ENCODE measurements at places on chromosomes 1 and 21. TPM values are rescaled to one million over a fixed set of nuclear protein-coding genes. Genes with fewer than 3 reads are reported as not detected.

DNA sequence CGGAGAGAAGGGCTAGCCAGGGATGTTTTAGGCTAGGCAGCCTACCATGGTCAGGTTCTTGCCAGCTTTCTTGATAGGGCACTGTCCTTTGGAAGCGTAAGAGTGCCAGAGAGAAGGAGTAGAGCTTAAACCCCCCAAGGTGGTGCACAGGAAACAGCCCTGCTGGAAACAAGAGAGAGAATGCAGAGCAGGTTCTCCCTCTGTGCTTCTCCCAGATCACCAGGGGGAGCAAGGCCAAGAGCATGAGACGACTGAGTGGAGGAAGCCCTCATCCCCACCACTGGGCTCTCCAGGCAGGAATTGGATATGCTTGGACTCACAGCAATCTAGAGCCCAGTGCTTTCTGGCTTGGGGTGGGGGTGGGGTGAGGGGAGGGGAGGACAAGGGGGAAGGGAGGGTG lies 49.8 kb downstream of the ATP2B4 start:
- DNase-seq = no peak
- H3K4me1 ChIP-seq = peaks cover 36% of the 10 kb centered on the region
- H3K27ac ChIP-seq = peak overlapping the region; percentile 22
- no peaks in the 10 kb centered on the region for H3K36me3 ChIP-seq

GRCh38 chr1:19661721-19662228 lies 2.9 kb upstream of the HTR6 start:
- no peaks in the 10 kb centered on the region for H3K36me3 ChIP-seq
- H3K4me3 ChIP-seq = no peak overlapping the region
- no peak for DNase-seq
- peaks cover 24% of the 10 kb centered on the region for H3K27me3 ChIP-seq

GRCh38 chr1:242691610-242691945 lies 167.1 kb upstream of the PLD5 start:
- H3K27ac ChIP-seq = no peak overlapping the region
- no peaks in the 10 kb centered on the region for H3K4me1 ChIP-seq
- no peak overlapping the region for H3K4me3 ChIP-seq
- no peaks in the 10 kb centered on the region for H3K36me3 ChIP-seq
- H3K27me3 ChIP-seq = no peaks in the 10 kb centered on the region
- no peak for DNase-seq

Gene ETNK2
- total RNA-seq = 3.1 TPM

GRCh38 chr1:8358897-8359616 lies 41.1 kb downstream of the SLC45A1 start:
- H3K36me3 ChIP-seq = peaks cover 11% of the 10 kb centered on the region
- DNase-seq = no peak
- peak overlapping the region; percentile 95 for H3K27ac ChIP-seq
- H3K4me3 ChIP-seq = no peak overlapping the region
- no peaks in the 10 kb centered on the region for H3K27me3 ChIP-seq

Gene CRABP2
- 1.3 TPM for total RNA-seq

Gene GNL2
- total RNA-seq = 46.1 TPM

DNA sequence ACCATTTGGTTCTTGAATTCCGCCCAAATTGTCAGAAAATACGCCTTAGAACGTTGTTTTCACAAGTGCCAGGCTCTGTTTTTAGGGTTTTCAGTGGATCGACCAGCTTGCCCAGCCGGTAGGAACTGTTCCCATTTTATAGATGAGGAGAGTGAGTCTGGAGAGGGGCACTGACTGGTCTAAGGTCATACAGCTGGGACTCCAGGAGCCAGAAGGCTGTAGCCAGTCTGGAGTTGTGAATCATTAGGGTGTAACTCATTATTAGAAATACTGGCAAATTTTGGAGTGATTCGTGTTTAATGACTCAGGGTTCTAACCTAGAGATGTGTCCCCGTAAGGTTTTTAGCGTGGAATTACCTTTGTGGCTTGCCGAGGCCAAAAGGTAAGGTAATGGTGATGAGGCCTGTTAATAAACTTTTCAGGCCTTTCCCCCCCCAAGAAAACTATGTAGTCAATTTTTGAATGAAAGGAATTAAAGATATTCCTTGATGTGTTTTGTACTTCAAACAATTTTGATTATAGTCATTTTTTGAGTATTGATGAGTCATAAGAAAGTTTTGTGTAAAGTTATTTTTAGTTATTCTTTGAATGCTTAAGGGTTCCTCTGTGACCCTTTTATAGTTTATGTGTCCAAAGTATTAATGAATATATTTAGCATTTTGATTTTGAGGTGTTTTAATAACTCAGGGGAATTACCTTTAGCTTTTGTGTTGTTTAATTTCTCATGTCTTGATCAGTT lies 2.1 kb downstream of the DYRK1A start:
- peak overlapping the region; percentile 99 for H3K27ac ChIP-seq
- H3K36me3 ChIP-seq = no peaks in the 10 kb centered on the region
- no peaks in the 10 kb centered on the region for H3K27me3 ChIP-seq
- peaks cover 48% of the 10 kb centered on the region for H3K4me1 ChIP-seq

DNA sequence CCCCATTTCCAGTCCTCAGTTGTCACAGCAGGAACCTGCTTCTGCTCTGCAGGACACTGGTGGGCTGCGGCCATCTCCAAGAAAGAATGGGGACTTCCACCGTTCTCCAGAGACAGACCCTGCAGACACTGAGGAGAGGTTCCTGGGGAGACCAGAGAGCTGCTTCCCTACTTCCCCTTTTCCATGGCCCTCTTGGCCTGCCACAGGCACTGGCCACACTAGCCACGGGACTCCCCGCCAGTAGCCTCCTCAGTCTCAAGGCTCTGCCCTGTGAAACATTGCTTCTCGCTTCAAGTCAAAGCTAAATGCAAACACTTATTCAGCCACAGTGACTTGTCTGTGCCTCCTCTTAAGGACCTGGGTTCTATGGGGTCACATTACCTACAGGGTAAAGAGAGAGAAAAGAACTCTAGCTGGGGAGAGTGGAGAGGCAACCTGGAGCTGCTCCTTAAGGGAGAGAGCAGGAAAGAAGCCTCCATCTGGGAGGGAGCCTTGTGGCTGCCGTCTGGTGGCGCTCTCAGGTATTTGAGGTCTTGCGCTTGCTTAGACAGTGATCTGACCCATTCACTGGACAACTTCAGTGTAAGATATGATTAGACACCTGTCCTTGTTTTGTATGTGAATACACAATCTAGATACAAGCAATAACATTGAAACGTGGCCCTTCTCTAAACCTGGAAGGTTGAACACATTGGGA lies 5.4 kb upstream of the SLAMF8 start:
- no peak for DNase-seq
- no peaks in the 10 kb centered on the region for H3K36me3 ChIP-seq
- peaks cover 2% of the 10 kb centered on the region for H3K27me3 ChIP-seq
- no peak overlapping the region for H3K4me3 ChIP-seq
- H3K27ac ChIP-seq = no peak overlapping the region

GRCh38 chr1:43352881-43353280 lies 5.9 kb upstream of the CDC20 start:
- no peak for DNase-seq
- H3K4me3 ChIP-seq = no peak overlapping the region
- H3K4me1 ChIP-seq = peaks cover 4% of the 10 kb centered on the region
- no peak overlapping the region for H3K27ac ChIP-seq

- H3K4me1 ChIP-seq = peaks cover 11% of the 10 kb centered on the region
- H3K4me3 ChIP-seq = peak overlapping the region; percentile 76
- H3K27ac ChIP-seq = peak overlapping the region; percentile 95
- no peak for DNase-seq
Measured at GRCh38 chr1:85202092-85202863, 1.5 kb upstream of the SYDE2 start.

DNA sequence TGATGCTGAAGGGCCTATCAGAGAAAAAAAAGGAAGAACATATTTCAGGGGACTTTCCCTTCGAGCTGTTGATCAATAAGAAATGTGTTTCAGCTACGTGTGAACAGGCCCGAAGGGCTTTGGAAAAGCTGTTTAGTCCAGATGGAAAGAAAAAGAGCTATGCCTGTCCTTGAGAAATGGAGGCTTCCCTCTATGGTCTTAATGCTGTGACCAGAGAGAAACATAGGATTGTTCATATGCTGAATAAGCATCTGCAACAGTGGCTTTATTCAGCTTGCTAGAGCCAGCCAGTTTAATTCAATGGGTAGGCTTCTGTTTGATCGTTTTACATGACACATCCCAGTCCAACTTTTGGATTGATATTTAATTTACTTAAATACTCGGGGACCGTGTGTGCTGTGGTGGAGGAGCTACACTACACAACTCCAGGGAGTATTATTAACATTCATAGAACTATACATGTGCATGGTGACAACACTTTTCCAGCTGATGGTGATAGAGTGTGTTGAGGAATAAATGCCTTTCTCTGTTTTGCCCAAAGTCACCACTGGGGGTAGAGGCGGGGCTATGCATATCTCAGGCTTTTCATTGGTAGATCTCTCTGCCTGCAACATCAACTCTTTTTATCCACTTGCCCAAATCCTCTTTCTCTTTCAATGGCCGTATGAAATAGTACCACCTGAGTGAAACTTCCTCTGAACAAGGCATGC lies 106.7 kb upstream of the C8B start:
- no peaks in the 10 kb centered on the region for H3K4me1 ChIP-seq
- H3K4me3 ChIP-seq = no peak overlapping the region
- H3K27ac ChIP-seq = no peak overlapping the region

GRCh38 chr21:37615962-37616361 lies 249.4 kb downstream of the DYRK1A start:
- H3K36me3 ChIP-seq = no peaks in the 10 kb centered on the region
- H3K4me3 ChIP-seq = no peak overlapping the region
- no peak for DNase-seq
- H3K27me3 ChIP-seq = no peaks in the 10 kb centered on the region

Gene ADAM30
- not detected for total RNA-seq

GRCh38 chr1:10495952-10496351 lies 21.2 kb downstream of the PEX14 start:
- H3K27me3 ChIP-seq = no peaks in the 10 kb centered on the region
- H3K36me3 ChIP-seq = no peaks in the 10 kb centered on the region
- DNase-seq = no peak
- peak overlapping the region; percentile 56 for H3K27ac ChIP-seq
- no peak overlapping the region for H3K4me3 ChIP-seq

GRCh38 chr1:157269656-157270375 lies 131.6 kb upstream of the ETV3 start:
- no peaks in the 10 kb centered on the region for H3K4me1 ChIP-seq
- DNase-seq = no peak
- H3K4me3 ChIP-seq = no peak overlapping the region
- no peak overlapping the region for H3K27ac ChIP-seq
- no peaks in the 10 kb centered on the region for H3K36me3 ChIP-seq

DNA sequence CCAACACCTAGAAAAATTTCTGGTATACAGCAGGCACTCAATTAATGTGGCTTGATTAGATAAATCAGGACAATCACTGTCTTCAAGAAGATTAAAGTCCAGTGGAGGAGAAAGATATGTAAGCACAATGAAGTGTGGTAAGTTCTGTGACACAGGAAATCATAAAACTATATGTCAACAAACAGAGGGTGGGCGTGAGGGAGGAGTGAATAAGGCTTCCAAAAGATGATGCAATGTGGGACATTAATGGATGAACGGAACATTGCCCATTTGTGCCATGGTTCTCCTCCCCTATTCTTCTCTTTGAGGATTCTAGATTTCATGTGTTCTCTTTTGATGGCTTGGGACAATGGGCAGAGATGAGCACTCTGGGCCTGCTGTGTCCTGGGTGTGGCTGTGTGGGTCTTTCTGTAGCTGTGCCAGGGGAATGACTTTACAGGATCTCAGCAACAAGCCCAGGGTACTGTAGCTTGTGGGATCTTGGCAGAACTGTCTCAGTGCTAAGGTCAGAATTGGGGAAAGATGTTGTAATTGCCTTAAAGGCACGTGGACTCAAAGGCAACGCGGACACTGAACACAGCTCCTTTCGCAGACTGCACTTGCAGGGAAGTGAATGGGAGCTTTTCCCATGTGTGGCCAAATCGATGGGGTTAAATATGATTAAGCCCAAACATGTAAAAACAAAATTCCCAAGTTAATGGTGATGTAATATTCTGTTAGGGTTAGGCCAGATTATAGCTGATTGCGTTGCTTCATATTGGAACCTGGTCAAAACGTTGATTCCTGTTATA lies 366.9 kb downstream of the TGFB2 start:
- H3K27ac ChIP-seq = no peak overlapping the region
- no peaks in the 10 kb centered on the region for H3K27me3 ChIP-seq
- no peaks in the 10 kb centered on the region for H3K4me1 ChIP-seq
- peak; percentile 67 for DNase-seq
- no peaks in the 10 kb centered on the region for H3K36me3 ChIP-seq

Gene ZBTB8B
- total RNA-seq = not detected

- H3K27me3 ChIP-seq = no peaks in the 10 kb centered on the region
- DNase-seq = no peak
- no peaks in the 10 kb centered on the region for H3K36me3 ChIP-seq
- no peak overlapping the region for H3K4me3 ChIP-seq
- no peak overlapping the region for H3K27ac ChIP-seq
Measured at GRCh38 chr21:39673736-39674135, 61.0 kb downstream of the B3GALT5 start.

Gene NMNAT2
- 0.10 TPM for total RNA-seq

- no peaks in the 10 kb centered on the region for H3K4me1 ChIP-seq
- H3K4me3 ChIP-seq = no peak overlapping the region
- H3K27me3 ChIP-seq = no peaks in the 10 kb centered on the region
- H3K36me3 ChIP-seq = no peaks in the 10 kb centered on the region
- DNase-seq = no peak
Measured at GRCh38 chr21:31470896-31471694, 127.0 kb upstream of the TIAM1 start.

- no peak overlapping the region for H3K27ac ChIP-seq
- no peaks in the 10 kb centered on the region for H3K4me1 ChIP-seq
- H3K4me3 ChIP-seq = no peak overlapping the region
- no peak for DNase-seq
- H3K27me3 ChIP-seq = no peaks in the 10 kb centered on the region
Measured at GRCh38 chr1:175088525-175088951, 20.9 kb downstream of the TNN start.

DNA sequence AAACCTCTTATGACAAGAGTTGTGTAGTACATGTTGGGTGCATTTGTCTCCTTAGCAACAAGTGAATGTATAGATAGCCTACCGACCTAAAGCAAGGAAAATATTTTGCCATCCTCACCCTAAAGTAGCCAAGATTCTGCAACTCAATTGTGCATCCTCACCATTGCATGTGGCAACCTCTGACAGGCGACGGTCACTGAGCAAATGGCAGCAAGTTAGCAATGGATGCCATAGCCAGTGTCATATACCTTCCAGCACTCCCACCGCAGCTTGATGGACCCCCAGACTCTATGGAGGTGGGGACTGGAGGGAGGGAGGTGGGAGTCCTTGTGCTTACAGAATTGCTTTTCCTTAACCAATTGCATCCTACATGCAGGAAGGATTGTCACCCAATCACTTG lies 17.0 kb downstream of the PROX1 start:
- no peak overlapping the region for H3K27ac ChIP-seq
- DNase-seq = no peak
- H3K4me3 ChIP-seq = no peak overlapping the region
- no peaks in the 10 kb centered on the region for H3K36me3 ChIP-seq

- DNase-seq = no peak
- peaks cover 11% of the 10 kb centered on the region for H3K4me1 ChIP-seq
- no peak overlapping the region for H3K4me3 ChIP-seq
- H3K27me3 ChIP-seq = no peaks in the 10 kb centered on the region
- H3K36me3 ChIP-seq = no peaks in the 10 kb centered on the region
Measured at GRCh38 chr1:109917768-109918606, 7.3 kb downstream of the CSF1 start.

Gene HAPLN2
- 0.53 TPM for total RNA-seq

Measured in gastrocnemius medialis (tissue), 4 donors.